Activated T-helper 1 cell treated with anti-CD3 and anti-CD28 coated beads, Interleukin-2, amount 50 U/mL, for 16 hours (primary cell): ENCODE measurements at places on chromosomes 7 and 10.

GRCh38 chr10:24452030-24452429 is 243.1 kb downstream of the KIAA1217 start:
- DNase-seq, result no peak

DNA sequence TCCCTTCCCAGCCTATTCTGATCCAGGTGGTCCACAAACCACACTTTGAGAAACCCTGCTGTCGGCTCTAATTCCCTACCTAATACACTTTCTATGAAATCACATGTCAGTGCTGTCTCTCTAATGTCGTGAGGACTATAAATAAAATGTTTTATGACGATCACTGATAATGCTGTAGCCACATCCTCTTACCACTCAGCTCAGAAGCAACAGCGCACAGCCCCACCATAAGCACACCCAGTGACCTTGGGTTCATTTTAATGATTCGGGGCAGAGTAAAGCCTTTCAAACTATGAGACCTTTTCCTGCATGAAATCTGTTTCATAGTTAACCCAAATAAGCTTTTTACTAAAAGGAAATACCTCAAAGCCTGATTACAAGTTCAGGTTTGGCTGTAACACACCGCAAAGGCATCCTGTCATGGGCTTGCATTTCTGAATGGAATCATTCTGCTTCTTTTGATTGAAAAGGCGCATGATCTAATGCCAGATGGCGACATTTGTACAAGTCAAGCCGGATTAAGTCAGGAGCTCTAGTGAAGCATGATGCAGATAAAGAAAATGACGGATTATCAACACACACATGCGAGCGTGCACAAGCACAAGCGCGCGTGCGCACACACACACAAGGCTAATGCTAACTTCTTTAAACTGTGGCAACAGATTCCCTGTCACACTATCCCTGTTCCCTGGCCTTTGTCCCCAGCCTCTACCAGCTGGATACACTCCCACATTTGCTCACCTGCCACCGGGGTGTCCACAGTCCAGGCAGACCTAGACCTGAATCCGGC is 180.5 kb upstream of the PDE1C start:
- DNase-seq, result no peak

DNA sequence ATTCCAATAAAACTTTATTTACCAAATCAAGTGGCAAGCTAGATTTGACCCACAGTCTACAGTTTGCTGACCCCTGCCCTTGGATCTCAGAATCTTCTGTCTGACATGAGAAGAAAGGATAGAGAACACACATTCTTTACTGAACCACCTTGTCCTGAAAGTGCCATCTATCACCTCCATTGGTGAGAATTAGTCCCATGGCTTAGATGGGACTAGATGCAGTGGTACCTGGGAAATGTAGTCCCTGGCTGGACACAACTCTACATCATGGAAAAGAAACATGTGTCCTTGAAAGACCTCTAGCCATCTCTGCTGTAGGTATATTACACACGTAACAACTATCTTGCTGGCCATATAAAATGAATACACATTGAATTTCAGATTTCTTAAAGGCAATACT is 336.2 kb downstream of the LHFPL3 start:
- no peak for DNase-seq

DNA sequence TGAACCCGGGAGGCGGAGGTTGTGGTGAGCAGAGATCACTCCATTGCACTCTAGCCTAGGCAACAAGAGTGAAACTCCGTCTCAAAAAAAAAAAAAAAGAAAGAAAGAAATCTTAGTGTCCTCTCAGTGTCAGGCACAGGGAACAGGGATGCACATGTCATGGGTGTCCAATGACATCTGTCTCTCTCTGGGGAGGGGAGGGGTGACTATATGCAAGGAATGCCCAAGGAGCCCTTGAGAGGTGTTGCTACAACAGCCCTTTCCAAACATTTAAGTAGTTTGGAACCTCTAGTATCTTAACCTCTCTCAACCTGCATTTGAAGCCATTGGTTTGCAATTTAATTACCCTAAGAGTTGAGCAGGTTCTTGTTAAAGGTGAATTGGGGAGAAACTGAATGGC is 28.9 kb downstream of the PDLIM1 start:
- no peak for DNase-seq

DNA sequence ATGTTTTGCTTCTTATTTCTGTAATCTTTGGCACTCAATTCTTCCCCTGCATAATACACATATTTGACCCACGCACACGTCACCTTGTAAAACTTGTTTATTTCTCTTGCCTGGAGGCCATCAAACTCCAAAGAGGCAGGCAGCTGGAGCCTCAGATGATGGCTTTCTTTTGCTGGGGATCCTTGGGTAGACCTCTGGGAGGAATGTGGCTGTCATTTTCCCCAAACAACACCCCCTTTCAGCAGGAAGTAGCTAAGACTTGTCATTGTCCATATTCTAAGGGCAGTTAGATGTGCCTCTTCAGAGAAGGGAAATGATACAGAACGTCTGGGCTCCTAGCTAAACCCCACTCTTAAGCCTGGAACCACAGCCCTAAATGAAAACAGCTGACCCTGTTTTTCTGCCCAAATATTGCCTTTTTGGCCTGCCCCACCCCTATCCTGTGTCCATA is 111.3 kb downstream of the ITGB8 start:
- DNase-seq, result no peak

- no peak for DNase-seq
These were observed 597.3 kb downstream of the CNTNAP2 start for GRCh38 chr7:146713934-146714333.

GRCh38 chr10:61655335-61655851 is 7.3 kb upstream of the CABCOCO1 start:
- DNase-seq, result no peak

- DNase-seq, result no peak
These were observed 5.3 kb downstream of the PITX3 start for GRCh38 chr10:102236006-102236405.

DNA sequence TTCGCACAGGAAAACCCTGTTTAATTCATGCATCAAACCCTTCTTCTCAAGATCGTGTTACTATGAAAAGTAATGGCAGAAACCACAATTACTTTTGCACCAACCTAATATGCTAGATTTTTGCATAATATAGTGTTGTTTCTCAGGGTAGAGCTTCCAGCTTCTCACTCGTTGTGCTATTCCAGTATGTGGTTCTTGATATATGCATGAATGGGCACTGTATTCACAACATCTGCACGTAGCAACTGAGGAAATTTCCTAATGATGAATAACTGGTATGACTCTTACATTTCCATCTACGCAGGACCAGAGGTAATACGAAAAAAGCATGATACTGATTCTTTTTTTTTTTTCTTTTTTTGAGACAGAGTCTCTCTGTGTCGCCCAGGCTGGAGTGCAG is 326.6 kb upstream of the GALNT17 start:
- no peak for DNase-seq

DNA sequence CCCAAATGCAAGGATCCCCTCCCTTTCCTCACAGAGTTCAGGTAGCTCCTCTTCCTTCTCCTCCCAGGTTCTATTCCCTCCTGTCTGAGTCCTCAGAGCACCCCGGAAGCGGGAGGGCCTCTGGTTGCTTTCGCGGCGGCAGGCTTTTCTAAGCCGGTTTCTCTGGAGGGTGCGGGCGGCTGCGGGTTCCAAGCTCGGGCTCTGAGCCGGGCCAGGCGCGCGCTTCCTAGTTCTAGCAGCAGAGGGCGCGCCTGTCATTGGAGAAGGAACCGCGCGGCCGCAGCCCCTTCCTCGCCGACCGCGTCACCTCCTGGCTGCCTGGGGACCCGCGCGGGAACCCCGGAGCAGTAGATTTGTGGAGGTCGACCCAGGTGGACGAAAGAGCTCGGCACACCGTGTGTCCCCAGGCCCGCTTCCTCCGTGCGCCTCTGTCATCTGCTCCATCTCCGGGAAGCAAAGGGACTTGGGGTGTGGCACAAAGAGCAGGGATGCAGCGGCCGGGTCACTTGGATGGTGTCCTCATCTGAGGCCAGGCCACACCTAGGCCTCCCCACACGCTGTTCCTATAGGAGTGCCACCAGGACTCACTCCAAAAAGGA is 389.0 kb upstream of the PODXL start:
- no peak for DNase-seq

DNA sequence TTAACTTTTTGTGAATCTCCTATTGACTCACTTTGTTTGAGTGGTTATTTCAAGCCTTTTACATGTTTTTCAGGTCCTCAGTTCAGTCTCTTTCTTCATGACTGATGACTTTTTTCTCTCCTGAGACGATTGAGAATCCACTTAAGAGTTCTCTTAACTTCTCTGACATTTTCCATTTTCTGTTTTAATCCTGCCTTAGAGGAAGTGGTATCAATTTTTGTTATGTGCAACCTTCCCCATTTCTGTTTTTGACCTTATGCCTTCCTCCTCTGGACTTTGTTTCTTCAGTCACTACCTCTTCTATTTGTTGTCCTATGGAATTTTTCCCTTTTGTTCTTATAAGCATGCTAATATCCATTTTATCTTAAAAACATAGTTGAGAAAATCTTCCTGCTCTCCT is 2.4 kb downstream of the PSMC2 start:
- no peak for DNase-seq

DNA sequence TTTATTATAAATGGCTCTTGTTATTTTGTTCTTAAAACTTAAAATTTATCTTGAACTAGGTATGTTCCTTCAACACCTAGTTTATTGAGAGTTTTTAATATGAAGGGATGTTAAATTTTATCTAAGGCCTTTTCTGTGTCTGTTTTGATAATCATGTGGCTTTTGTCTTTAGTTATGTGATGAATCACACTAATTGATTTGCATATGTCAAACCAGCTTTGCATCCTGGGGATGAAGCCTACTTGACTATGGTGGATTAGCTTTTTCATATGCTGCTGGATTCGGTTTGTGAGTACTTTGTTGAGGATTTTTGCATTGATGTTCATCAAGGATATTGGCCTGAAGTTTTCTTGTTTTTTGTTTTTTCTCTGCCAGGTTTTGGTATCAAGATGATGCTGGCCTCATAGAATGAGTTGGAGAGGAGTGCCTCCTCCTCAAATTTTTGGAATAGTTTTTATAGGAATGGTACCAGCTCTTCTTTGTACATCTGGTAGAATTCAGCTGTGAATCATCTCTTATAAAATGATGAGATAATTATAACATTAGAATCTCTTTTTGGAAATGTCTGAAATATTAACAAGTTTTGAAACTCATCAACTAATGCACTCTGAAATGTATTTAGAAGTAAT is 78.7 kb upstream of the AGR3 start:
- no peak for DNase-seq

GRCh38 chr10:10869592-10869991 is 148.1 kb upstream of the CELF2 start:
- DNase-seq, result no peak

DNA sequence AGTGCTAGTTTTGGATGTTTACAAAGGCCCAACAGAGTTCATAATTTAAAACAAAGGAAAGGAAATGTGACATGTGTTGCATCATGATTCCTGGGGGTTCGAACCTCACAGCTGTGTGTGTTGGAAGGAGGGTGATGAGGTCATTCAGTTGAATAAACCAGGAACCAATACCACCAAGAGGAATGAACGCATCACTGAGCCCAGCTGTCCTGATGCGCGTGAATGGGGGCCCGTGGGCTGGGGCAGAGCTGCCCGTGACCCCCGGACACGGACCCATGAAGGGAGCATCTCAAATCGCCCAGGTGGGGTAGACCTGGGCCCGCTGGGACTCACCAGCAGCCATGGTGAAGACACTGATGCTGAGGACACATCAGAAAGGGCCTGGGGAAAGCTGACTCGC is 33.0 kb downstream of the BRI3 start:
- DNase-seq, result no peak

DNA sequence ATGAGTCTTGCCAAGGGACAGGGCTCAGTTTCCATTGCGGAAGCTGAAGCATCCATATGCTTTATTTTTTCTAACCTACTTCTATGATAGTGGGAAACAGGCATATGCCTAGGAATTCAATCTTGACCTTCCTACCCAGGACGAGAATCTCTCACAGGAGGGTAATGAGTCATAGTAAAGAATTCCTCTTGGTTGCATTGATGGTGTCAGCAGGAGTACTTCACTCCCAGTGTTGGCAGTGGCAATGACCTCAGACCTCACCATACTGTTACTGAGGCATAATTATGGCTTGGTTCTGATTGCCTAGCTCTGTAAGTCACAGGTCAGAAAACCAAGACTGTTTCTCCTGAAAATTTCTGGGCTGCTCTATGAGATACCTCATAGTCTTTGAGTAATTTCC is 552.9 kb downstream of the ARL4A start:
- DNase-seq, result no peak

GRCh38 chr10:21398563-21399231 is 126.8 kb downstream of the SKIDA1 start:
- no peak for DNase-seq

DNA sequence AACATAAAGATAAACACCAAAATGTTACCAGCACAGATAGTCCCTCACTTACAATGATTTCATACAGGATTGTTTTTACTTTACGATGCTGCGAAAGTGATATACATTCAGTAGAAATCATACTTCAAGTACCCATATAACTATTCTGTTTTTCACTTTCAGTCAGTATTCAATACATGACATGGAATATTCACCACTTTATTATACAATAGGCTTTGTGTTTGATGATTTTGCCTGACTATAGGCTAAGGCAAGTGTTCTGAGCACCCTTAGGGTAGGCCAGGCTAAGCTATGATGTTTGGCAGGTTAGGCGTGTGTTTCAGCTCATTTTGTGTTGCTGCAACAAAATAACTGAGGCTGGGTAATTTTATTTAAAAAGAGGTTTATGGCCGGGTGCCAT is 155.0 kb downstream of the RTKN2 start:
- no peak for DNase-seq

GRCh38 chr7:81690688-81691087 is 79.2 kb downstream of the HGF start:
- no peak for DNase-seq

- no peak for DNase-seq
These were observed 20.0 kb downstream of the ABCB1 start for GRCh38 chr7:87580636-87581035.

- DNase-seq, result no peak
These were observed 167.5 kb upstream of the NAMPT start for GRCh38 chr7:106452031-106452851.

DNA sequence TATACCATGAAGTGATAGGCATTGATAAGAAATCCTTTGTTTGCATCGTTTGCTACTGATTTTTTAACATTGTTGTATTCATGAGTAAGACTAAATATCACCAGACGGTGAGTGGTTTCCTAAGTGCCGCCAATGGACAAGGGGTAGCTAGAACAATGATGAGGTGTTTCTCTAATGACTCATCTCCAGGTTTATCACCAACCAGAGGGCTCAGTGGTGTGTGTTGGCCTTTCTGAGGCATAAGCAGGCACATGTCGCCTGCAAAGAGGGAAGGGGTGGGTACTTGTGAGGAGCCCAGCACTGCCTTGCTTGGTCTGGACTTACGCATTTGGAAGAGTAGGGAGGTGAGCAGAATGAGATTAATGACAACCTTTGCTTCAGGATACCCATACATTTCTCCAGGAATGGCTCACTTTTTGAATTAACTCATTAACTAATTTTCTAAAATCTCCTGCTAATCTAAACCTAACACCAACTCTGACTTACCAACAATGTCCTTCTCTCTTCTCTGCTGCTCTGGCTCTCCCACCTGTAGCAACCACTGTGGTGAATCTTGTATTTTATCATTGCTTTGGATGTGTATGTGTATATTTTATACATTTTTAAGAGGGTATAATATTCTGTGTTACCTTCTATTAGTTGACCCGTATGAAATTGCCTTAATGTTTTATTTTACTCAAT is 722.6 kb downstream of the GRID1 start:
- no peak for DNase-seq

- DNase-seq, result no peak
These were observed 22.0 kb downstream of the VWA2 start for GRCh38 chr10:114261076-114261475.
